ENCODE measurements at places on chromosomes 13 and 19.
A peak's percentile ranks its signal among the peaks of the same experiment; 100 is the strongest.

GRCh38 chr13:45623516-45624090 is 8.1 kb upstream of the ERICH6B start:
- DNase-seq, result no peak

DNA sequence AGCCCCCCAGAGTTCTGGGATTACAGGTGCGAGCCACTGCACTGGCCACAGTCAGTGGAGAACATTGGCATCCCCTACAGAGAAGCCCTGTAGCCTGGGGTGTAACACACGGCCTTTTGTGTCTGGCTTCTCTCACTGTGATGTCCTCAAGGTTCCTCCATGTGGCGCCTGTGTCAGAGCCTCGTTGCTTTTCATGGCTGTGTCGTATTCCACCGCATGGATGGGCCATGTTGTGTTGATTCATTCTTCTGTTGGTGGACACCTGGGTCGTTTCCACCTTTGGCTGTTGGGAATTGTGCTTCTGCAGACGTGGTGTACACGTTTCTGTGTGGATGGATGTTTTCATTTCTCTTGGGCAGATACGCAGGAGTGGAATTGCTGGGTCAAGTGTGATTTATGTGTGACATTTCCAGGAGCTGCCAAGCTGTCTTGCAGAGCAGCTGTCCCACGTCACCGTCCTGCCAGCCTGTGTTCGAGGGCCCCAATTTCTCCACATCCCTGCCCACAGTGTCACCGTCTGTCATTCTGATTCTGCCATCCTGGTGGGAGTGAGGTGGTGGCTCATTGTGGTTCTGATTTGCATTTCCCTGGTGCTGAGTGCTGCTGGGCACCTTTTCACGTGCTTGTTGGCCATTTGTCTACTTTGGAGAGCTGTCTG is 59.4 kb downstream of the KDM4B start:
- no peak for DNase-seq

DNA sequence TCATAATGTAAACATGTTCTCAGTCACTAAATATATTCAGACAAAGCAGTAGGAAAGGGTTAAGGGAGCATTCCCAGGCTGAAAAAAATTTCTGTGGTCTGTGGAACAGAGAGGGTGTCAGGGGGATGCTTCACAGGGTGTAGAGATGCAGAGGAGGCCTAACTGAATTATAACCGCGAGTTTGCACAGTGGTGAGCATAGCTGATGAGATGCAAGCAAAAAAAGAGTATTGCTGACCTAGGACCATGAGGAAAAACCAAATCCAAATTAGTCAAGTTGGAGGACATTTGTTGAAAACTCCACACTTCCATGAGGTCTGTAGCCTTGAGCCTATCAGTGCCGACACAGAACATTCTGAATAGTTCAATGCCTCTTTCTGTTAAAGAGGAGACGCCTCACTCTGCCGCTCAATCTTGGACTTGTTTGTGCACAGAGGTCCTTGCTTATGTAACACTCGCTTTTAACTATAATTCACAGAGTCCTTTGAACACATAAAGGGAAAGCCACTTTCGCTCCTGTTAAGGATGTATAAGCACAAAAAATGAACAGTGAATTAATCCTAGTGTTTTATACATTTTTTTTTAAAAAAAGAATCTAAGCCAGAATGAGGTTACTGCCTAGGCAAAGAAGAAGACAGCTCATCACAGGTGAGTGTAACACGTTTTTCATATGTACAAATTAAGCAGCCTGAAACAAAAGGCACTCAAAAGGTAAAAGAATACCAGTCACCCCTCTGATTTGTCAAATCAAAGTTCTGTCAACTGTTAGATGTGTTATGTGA is 25.8 kb upstream of the INTS6 start:
- no peak for DNase-seq

GRCh38 chr19:41426952-41427646 is at the start of gene B3GNT8:
B3GNT8 (minus strand) TSS chr19:41427374; CDS start chr19:41426778, 596 bp downstream.
- DNase-seq, result no peak

GRCh38 chr19:31014668-31015067 is 334.6 kb downstream of the TSHZ3 start:
- DNase-seq, result no peak

DNA sequence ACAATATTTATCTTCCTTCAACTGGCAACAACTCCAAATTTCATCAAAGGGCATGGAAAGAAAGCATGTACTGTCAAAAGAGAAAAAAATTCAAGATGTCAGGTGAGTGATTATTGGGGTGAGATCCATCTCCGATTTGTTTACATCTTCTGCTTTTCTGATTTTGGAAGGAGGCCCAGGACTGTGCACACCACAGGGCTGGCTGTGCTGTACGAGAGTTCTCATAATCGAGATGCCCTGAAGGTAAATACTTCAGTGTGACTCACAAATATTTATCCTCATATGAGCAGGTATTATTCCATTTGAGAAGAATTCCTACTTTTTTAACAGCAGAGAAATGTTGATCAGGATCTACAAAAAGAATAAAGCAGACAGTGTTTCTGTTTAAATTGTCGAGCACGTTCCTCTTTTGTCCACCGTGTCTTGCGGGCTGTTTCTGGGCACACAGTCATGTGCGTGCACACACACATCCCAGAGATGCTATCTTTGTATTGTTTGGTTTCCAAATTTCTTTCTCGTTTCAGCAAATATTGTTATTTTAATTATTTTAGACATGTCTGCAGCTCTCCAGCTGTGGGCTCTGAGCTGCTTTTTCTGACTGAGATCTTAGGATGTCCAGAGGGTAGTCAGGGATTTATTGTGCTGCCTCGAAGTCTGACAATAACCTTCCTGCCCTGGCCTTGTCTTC is 103.8 kb downstream of the KL start:
- DNase-seq, result no peak

- no peak for DNase-seq
Measured at GRCh38 chr13:112259511-112259910, 116.6 kb upstream of the SPACA7 start.

DNA sequence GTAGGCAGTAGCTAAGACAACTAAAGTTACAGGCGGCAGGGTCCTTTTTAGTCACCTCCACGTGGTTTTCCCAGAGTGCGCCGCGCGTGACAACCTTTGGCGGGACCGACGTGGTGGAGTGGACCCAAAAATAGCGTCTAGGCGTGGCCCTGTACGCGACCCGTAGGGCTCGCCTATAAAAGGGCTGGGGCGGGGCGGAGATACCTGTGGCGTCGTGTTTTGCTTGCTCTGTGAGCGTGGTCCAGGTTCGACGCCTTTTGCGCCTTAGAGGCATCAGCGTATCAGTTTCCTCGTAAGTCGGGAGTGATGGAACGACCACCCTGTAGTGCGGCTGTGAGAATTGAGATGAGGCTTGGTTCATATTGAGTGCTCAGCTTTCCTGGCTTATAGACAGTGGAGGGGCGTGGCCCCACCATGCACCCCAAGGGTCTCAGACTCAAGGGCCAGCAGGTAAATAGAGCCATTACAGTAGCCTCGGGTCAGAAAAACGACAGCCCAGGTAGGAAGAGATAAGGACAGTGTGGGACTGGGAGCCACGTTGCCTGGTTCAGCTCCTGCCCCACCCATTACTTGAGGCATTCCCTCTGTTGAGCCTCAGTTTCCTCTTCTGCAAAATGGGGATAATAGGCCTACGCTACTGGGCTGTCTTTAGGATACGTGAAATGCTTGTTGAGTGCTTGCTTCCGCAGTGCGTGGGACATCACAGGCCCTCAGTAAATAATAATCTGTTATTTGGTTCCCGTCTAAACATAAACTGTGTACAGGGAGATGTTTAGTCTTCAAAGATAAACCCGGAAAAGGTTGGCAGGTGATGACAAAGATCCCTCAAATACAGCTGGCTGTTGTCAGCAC is 693 bp upstream of the TMED1 start:
- peak; percentile 46 for DNase-seq

GRCh38 chr13:93437081-93437480 is 210.5 kb downstream of the GPC6 start:
- DNase-seq, result no peak

- DNase-seq, result no peak
Measured at GRCh38 chr13:46754812-46755211, 42.1 kb downstream of the ESD start.

GRCh38 chr13:113060557-113061270 is 44.9 kb upstream of the F7 start:
- DNase-seq, result no peak

DNA sequence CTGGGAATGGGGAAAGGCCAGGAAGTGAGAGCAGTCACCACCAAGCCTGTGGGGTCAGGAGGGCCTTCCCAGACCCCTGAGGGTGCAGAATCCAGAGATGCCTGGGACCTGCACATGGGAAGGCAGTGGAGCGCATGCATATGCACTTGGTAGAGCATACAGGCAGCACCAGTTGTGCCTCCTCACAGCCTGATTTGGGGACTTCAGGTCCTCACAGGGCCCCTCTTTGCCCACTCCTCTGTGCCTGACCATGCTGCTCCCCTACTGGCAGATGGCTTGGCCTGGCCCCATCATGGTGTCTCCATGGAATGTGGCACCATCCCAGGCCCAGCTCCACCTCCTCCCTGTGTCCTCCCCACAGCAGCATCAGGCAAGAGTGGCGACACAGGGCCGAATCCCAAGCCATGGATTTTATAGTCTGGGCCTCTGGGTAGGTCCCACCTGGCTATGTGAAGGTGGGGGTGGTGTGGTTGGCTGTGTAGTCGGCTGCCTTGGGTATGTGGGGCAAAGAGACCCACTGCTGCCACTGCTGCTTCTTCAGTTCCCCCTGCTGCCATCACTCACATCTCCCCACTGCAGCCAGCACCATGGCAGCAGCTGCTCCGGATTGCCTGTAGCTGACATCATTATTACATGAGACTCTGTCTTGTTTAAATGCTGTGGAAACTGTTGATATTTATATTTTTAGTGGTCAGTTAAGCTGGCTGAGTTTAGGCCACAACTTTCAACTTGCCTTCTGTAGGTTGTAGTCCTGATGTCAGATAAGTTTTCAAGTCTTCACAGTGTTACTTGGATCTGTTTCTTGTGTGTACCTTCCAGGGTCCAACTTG is 247.0 kb downstream of the GPC6 start:
- DNase-seq, result no peak

- DNase-seq, result no peak
Measured at GRCh38 chr13:110808138-110808537, 94.6 kb downstream of the ING1 start.

DNA sequence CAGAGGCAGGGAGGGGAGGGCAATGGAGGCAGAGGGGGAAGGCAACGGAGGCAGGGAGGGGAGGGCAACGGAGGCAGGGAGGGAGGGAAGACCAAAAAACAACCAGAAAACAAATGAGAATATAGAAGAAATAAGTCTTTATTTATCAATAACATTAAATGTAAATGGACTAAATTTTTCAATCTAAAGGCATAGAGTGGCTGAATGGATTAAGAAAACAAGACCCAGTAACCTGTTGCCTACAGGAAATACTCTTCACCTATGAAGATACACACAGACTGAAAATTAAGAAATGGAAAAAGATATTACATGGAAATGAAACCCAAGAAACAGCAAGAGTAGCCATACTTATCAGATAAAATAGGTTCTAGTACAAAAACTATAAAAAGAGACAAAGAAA is 536.3 kb downstream of the TBC1D4 start:
- no peak for DNase-seq

GRCh38 chr13:85236413-85236812 is 562.8 kb downstream of the SLITRK6 start:
- DNase-seq, result no peak

DNA sequence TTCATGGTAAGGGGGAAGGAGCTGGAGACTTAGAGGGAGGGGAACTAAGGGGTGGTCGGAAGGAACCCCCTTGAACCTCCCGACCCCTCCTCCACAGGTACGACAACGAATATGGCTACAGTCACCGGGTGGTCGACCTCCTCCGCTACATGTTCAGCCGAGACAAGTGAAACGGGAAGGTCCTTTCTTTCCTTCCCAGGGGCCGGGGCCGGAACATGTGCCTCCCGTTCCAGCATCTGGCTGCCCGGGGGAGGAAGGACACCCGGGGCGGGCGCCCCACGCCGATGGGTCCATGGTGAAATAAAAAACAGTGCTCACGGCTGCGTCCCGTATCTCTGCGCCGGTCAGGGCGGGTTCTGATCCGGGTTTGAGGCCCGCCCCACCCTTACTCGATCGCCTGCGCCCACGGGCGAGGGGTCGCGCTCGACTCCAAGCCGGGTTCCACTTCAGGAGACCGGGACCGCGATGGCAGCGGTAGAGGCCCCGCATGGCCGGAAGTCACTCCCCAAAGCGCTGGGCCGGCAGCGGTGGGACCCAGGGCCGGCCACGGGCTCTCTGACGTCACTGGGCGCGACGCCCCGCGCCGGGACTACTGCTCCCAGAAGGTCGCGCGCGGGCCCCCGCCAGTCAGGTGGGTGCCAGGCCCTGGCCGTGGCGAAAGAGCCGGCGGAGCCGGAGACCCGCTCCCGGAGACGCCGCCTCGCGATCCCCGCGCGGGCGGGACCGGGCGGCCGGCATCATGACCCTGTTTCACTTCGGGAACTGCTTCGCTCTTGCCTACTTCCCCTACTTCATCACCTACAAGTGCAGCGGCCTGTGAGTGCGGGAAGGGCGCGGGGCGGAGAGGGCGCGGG is at the start of gene TMEM147:
Gene TMEM147, plus strand, starts transcription at position 626 of the 854 bp plus-strand sequence. Its CDS starts 114 bp downstream, at position 740.
- DNase-seq, result peak; percentile 59

- no peak for DNase-seq
Measured at GRCh38 chr13:50275392-50276063, 260.3 kb downstream of the KCNRG start.

DNA sequence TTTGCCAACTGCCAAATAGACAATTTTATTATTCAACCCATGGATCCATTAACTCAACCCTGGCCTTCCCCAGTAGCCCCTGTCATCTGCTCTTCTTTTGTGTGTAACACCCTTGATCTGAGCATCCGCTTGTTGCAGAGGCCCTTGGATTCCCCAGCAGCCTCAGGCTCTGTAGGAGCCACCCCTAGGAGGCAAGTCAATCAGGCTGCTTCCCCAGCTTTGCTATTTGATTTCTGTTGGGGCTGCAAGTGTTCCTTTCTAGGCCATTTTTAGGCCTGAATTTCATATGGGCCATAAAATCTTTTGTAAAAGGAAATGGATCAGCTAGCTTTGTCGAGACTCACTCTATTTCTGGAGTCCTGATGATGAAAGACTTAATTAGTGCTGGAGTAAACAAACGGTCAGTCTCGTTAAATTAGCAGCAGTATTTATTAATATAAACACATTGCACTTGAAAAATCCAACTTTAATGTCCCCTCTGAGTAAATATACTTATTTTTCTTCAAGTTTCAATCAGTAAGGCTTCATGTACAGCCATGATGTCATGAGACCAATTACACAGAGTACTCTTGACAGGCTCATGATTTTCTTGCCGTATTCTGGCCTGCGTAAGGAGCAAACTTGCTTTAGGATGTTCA is 105.3 kb downstream of the RGCC start:
- DNase-seq, result no peak

Data from stimulated activated CD8-positive, alpha-beta memory T cell treated with anti-CD3 and anti-CD28 coated beads, Interleukin-2, amount 100 ng/mL, for 1 hour (primary cell).